A549 treated with dexamethasone at 1 μM for 4 hours (cell line): ENCODE measurements at places on chromosomes 7 and 10. TPM values are rescaled to one million over a fixed set of nuclear protein-coding genes. Genes with fewer than 3 reads are reported as not detected.

PLXDC2 gene
- 0.01 to 0.04 TPM (median 0.03 TPM) in 4 of 5 replicates, not detected in the other for total RNA-seq

PRSS2 gene
- not detected in 5 replicates for total RNA-seq

UCN3 gene
- total RNA-seq, result not detected in 5 replicates

VPS50 gene
- 5.6 to 7.3 TPM (median 6.4 TPM) in 5 replicates for total RNA-seq
